ENCODE measurements at places on chromosomes 3 and 15. TPM values are rescaled to one million over a fixed set of nuclear protein-coding genes. Genes with fewer than 3 reads are reported as not detected.
A peak's percentile ranks its signal among the peaks of the same experiment; 100 is the strongest.

DNA sequence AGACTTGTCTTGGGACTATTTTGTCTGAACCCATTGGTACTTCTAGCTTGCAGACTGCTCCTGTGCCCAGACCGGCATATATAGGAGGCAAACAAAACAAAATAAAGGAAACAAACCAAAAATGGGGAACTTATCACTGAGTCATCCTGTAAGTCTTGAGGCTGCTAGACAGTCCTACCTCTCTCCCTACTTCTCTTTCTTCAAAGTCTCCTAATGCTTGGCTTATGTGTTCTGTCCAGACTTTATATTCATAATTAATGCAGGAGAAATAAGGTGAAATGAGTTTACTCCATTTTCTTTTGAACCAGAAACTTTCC lies 266.2 kb downstream of the ZNF385D start:
- no peak for DNase-seq

- no peak for DNase-seq
These were observed 28.6 kb upstream of the STXBP5L start for GRCh38 chr3:120879411-120879810.

- DNase-seq: no peak
These were observed 38.4 kb upstream of the GALNT15 start for GRCh38 chr3:16136055-16136454.

- peak; percentile 69 for DNase-seq
These were observed 1.1 kb downstream of the EHD4 start for GRCh38 chr15:41971089-41971894.

DNA sequence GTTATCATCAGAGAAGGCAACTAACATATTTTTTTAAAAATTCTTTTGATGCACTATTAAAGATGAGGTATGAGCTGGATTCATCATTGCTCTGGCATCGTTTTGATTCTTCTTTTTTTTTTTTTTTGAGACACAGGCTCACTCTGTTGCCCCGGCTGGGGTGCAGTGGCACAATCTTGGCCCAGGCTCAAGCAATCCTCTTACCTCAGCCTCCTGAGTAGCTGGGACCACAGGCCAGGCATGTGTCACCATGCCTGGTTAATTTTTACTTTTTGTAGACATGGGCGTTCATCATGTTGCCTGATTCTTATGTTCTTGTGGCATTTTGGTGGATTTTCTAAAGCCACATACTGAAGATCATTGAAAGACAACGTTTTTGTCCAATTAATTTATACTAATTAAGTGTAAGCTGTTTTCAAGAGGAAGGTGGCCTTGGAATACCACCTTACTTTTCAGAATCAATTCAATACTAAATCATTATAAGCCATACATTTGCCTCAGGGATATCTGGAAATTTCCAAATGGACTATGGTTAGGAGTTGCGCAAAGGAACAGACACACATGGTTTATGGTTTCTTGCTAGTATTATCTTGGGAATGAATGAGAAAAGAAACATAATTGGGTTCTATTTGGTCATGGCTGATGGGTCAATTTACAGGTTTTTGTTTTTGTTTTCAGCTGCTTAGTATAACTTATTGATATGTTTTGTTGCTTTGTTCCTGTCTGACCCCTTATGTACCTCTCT lies 22.8 kb downstream of the SLC28A2 start:
- no peak for DNase-seq

DNA sequence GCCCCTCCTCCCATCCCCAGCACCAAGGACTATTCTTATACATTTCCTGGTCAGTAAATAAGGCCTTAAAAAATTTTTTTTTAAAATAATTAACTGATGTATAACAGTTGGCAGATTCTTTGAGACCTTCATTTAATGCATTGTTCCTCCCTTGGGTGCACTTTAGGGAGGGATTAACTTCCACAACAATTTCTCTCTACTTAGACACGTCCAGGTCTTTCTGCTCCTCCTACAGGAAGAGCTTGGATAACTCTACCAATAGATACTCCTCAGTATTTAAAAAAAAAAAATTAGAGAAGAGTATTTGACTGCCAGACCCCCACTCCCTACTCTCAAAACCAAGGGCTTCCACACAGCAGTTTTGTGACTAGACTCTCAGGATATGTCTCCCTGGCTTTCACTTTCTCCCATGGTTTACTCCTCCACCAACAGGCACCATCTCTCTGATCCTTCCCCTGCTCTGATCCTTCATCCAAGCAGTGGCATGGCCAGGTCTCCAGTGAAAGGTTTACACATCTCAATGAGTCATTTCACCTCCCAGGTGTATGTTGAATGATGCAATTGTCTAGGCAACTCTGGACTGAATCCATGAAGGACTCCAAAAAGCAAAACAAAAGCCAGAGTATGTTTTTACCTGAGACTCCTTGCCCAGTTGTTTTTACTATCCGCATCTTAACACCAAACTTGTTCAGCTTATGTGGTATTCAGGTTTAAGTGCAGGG lies 7.4 kb downstream of the ZIC4 start:
- no peak for DNase-seq

GRCh38 chr15:97708252-97708651 lies 252.3 kb upstream of the ARRDC4 start:
- DNase-seq: no peak

BCHE gene
- 4.4 TPM for total RNA-seq

GJD2 gene
- not detected for total RNA-seq

CLN6 gene
- 20.7 TPM for total RNA-seq

SLC28A1 gene
- 67.6 TPM for total RNA-seq
